CD14-positive monocyte (primary cell): ENCODE measurements at places on chromosomes 12 and 14.

DNA sequence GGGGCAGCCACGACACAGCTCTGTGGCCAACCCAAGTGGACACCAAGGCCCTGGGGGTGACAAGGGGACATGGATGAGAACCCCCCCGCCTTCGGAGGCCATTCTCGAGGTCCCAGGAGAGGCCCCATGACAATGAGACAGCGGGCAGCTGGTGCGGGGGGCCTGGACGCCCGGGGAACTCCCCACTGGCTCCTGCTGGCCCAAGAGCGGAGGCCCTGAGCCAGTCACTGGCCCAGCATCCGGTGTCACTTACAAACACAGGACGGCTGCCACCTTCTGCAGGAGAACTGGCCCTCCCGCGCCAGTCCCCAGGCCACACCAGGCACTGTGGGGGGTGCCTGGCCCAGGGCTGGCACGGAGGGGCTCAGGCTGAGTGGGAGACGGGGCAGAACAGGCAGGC, 51.4 kb downstream of the NCOR2 start:
- DNase-seq = no peak

- no peak for DNase-seq
Observed at GRCh38 chr12:16619537-16619936, 13.6 kb upstream of the LMO3 start.

- DNase-seq = no peak
Observed at GRCh38 chr12:8548192-8548591, 7.5 kb upstream of the CLEC4E start.

DNA sequence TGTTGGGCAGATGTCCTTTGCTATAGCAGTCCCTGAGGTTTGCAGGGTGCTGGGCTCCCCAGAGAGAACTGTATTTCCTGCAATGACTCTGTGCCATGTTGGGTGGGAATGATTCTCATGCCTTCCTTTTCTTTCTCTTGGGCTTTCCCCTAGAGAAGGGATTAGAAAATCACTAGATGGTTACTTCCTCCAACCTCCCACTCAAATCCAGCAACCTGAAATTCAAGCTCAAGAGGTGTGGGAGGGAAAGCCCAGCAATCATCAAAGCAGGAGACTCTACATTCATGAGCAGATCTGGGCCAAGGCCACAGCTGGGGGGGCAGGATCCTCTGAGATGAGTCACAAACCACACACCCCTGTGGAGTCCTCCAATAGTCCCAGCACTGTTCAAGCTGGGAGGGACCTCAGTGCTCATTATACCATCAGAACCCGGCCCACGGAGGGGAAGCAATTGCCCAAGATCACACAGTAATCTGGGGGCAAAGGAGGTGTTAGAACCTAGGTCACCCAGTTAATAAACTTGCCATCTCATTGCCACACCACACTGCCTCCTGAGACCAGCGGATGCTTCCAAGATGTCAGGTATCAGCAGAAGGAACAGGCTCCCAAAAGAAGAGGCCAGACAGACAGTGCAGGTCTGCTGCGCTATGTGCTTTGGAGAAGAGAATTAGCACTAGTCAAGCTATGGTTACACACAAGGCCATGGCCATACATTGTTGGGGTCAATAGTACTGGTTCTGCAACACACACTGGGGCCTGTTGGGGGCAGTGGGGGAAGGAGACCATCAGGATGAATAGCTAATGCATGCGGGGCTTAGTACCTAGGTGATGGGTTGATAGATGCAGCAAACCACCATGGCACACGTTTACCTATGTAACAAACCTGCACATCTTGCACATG, 65.7 kb downstream of the TTC9 start:
- no peak for DNase-seq

DNA sequence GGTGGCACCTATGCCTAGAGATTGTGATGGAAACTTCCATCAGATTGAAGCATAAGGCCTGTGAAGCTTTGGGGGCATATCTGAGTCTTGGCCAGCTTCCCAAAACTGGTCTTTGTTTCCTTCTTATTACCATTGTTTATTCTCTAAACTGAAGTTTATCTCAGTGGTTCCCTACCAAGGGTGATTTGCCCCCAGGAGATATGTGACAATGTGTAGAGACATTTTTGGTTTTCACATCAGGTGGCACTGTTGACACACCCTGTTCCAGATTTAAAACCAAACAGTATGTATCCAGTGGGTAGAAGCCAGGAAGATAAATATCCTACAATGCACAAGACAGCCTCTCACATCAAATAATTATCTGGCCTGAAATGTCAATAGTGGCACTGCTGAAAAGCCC, 22.1 kb downstream of the RASSF9 start:
- no peak for DNase-seq

GRCh38 chr14:101357038-101357437, 204.3 kb upstream of the DIO3 start:
- no peak for DNase-seq

GRCh38 chr12:69698769-69699540, at the start of gene BEST3:
Gene BEST3, minus strand, starts transcription at chr12:69699303. Its CDS starts 1,505 bp downstream, at chr12:69697798.
- DNase-seq = no peak

- no peak for DNase-seq
Observed at GRCh38 chr14:46571970-46572369, 79.6 kb downstream of the RPL10L start.

DNA sequence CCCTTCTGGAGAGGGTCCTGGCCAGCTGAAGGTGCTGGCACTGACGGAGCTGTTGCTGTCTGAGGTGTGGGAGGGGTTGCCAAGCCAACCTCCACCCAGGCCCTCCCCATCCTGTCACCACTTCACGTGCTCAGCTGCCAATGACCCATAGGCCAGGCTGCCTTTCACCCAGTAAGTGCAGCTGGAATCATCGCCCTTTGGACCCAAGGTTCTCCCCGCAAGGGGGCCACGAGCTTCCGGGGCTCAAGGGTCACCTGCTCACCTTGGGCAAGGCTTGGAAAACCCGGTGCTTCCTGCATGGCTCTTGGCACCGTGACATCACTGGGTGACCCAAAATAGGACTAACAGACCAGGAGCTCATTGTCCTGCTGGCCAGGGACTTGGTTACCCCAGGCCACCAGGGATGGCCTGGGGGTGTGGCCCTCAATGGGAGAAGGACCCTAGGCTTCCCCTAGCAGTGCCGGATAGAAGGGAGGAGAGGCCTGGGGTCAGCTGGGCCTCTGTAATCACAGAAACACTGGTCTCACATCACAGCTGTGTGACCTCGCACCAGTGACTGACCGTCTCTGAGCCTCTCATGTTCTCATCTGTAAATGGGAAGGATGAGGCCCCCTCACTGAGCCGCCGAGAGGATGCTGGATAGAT, 51.3 kb downstream of the CCDC85C start:
- DNase-seq = no peak

DNA sequence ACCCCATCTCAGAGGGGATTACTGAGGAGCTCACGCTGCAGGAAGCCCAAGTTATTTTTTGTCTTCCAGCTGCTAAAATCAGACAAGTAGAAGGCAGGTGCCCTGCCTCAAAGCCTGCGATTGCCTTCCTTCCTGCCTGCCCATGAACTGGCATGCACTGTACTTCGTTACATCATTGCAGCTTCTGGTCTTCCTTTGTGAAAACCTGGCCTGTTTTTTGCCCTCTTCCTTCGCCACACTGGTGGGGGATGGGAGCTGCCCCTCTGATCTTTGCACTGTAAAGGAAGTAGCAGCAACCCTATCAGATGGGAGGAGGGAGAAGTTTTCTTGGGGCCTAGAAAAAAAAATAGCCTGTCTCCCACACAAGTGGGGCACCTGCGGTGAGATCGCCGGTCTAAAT, 1098.7 kb downstream of the BCL11B start:
- no peak for DNase-seq

- DNase-seq = no peak
Observed at GRCh38 chr12:109115758-109116610, at the start of gene ACACB. Gene ACACB, plus strand, starts transcription at chr12:109116587. Its CDS starts 22,819 bp downstream, at chr12:109139406.

DNA sequence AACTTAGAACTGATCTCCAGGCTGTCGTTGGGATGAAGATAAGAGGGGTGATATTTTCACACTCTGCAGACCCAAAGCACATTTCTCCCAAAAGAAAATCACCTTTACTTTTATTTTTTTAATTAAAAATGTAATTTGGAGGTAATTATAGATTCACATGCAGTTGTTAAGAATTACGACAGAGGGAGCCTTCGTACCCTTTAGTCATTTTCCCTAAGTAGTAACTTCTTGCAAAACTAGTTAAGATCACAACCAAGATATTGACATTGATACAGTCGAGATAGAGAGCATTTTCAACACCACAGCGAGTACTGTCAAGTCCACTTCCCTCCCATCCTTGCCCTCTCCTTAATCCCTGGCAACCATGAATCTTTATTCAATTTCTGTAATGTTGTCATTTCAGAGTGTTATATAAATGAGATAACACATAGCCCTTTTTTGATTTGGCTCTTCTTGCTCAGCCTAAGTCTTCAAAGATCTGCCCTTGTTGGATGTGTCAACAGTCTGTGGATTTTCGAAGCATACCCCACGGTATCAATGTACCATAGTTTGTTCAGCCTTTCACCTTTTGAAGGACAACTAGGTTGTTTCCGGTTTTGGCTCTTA, 39.6 kb downstream of the DNAH10 start:
- no peak for DNase-seq

- peak; percentile 35 for DNase-seq
Observed at GRCh38 chr14:89617481-89618329, 200.7 kb upstream of the FOXN3 start.

GRCh38 chr12:110004598-110004997, 5.4 kb downstream of the ANKRD13A start:
- no peak for DNase-seq

GRCh38 chr14:106302661-106303060, 776.3 kb downstream of the TMEM121 start:
- no peak for DNase-seq

GRCh38 chr14:28243600-28243999, 523.0 kb upstream of the FOXG1 start:
- no peak for DNase-seq

DNA sequence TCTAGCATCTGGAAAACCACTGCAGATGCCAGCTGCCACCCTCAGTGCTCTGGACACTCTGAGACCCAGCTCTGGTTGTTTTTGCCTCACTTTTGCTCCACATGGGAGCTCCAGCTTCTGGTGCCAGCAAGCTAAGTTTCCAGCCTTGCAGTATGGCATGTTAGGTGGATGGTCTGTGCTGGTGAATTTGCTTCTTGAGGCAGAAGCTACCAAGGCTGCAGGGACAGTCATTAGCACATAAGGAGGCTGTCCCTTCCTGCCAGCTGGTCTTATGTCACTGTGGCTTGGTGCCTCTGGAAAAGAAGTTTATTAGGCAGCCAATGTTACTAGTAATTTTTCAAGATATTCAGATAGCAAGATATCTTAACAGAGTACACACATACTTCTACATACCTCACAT, 64.2 kb upstream of the CSRP2 start:
- no peak for DNase-seq

- no peak for DNase-seq
Observed at GRCh38 chr12:53963005-53963404, 8.3 kb downstream of the HOXC12 start.

DNA sequence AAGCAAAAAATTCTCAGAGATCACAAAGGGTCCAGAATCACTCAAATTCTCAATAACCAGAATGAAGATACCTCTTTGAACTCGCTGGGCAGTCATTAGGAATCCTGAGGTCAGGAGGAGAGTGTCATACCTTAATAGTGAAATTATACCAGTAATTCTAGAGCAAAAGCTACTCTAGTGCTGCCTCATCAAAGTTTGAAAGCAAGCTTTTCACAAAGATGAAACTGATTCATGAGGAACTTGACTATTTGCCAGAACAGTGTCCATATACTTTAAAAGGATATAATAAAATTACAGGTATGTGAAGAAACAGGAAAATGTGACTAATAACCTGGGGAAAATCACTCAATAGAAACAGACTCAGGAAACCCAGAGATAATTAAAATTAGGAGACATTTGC, 44.5 kb downstream of the EML5 start:
- no peak for DNase-seq

DNA sequence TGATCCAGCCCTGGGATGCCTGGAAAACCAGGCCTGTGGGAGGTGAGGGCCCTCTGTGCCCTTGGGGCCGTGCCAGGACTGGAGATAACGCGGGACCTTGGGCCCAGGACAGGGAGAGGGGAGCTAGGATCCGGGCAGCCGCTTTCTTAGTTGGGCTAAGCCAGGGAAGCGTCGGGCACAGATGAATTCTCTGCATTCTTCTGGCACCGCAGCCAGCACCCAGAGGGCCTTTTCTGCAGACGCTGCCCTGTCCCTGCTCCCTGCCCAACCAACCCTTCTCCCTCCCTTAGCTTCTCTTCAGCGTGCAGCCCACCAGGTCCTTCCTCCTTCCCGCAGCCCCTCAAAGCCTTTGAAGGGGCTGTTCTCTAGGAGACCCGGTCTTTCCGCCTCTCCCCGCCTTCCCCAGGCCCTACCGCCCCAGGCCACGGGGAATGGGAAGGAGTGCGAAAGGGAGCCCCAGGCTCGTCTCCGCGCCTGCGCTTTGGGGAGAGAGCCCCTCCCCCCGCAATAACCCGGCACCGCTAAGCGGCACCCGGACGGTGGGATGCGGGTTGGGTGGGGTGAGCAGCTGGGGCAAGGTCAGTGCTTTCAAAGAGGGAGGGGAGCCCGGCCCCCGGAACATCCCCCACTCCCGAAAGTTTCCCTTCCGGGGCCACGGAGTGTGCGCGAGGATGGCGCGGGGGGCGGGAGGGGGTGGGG, 663 bp downstream of the NCKAP5L start:
- peak; percentile 45 for DNase-seq

DNA sequence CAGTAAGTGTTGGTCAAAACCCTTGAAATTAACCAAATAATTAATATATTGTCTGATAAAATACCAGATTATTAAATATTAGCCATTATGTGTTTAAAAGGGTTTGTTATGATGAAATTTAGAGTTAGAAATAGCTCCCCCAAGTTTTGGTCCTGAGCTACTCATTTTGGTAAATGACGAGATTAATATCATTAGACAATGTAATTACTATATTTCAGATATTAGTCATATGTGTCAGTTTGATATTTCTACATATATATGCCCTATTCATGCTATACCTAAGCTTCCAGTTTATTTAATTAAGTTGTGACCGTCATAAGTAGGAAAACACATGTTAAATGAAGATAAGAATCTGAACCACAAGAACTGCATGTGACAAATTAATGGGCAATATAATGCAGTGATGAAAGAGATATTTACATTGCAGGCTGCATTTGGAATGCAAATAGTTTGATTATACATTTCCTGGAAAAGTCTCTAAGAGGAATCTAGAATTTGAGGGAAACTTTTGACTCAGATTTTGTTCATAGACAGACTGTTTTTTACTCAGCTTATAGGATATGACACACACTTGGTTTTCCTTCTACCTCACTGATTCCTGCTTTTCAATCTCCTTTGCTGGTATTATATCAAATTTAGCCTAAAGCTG, 70.5 kb downstream of the TBC1D30 start:
- no peak for DNase-seq

GRCh38 chr14:95256002-95256775, 63.5 kb downstream of the CLMN start:
- no peak for DNase-seq

- DNase-seq = no peak
Observed at GRCh38 chr14:61229981-61230380, 51.2 kb downstream of the TMEM30B start.

DNA sequence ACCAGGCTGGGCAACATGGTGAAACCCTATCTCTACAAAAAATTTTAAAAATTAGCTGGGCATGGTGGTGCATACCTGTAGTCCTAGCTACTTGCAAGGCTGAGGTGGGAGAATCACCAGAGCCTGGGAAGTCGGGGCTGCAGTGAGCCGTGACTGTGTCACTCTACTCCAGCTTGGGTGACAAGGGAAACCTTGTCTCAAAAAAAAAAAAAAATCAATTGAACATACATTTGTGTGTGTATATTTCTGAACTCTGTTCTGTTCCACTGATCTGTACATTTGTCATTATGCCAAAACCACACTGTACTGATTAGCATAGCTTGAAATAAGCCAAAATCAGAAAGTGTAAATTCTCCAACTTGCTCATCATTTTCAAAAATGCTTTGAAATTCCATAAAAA, 254.6 kb downstream of the SOX5 start:
- no peak for DNase-seq

- no peak for DNase-seq
Observed at GRCh38 chr14:98077176-98077575, 1194.8 kb downstream of the BCL11B start.
